ENCODE measurements at places on chromosomes 12 and 14. TPM values are rescaled to one million over a fixed set of nuclear protein-coding genes. Genes with fewer than 3 reads are reported as not detected.

Gene ACTN1
- 463 TPM for polyA plus RNA-seq

Gene FOXN4
- polyA plus RNA-seq = not detected

Gene PNMA1
- 25.8 TPM for polyA plus RNA-seq

Gene CSRP2
- polyA plus RNA-seq = 7.2 TPM

Gene TAS2R30
- 0.26 TPM for polyA plus RNA-seq

Gene CLEC4A
- 0.52 TPM for polyA plus RNA-seq

Gene RNU6-8
- polyA plus RNA-seq = not detected

Gene CD4
- polyA plus RNA-seq = not detected

Measured in endothelial cell of umbilical vein (primary cell).